ENCODE measurements at places on chromosomes 7 and 10. TPM values are rescaled to one million over a fixed set of nuclear protein-coding genes. Genes with fewer than 3 reads are reported as not detected.

DNA sequence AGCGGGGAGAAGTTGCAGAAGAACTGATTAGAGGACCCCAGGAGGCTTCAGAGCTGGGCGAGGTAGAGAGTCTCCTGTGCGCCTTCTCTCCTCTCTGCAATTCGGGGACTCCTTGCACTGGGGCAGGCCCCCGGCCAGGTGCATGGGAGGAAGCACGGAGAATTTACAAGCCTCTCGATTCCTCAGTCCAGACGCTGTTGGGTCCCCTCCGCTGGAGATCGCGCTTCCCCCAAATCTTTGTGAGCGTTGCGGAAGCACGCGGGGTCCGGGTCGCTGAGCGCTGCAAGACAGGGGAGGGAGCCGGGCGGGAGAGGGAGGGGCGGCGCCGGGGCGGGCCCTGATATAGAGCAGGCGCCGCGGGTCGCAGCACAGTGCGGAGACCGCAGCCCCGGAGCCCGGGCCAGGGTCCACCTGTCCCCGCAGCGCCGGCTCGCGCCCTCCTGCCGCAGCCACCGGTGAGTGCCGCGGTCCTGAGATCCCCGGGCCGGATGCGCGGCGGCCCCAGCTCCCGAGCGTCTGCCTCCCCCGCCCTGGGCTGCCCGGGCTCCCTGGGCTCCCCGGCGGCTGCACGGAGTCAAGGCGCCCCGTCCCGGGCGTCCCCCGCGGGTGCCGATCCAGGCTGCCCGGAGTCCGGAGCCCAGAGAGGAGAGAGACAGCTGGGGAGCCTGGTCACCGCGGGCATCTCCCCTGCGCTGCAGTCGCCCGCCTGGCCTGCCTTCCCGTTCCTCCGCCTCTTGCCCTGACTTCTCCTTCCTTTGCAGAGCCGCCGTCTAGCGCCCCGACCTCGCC lies at the start of gene PLAU:
TSS of gene PLAU (plus strand) at position 369 of the 789 bp plus-strand sequence. CDS start 424 bp downstream, outside the sequence.
- DNase-seq, result peak; percentile 43

DNA sequence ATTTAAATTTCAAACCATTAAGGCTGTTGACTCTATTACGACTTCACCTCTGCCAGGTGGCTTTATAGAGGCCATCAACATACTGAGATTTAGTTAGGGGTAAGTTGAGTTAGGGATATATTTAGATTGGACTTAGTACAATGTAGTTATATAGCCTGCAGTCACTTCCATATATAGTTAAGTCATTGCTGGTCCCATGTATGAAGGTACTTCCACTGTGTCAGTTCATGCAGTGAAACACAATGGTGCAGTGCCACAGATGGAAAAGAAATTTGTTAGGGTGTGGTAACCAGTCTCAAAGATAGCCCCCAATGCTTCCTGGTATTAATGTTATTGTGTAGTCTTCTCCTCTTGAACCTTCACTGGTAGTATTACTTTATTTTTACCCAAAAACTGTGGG lies 12.6 kb upstream of the TSPAN13 start:
- no peak for DNase-seq

- DNase-seq, result no peak
Observed at GRCh38 chr10:22536620-22537019, 177.8 kb downstream of the PIP4K2A start.

DNA sequence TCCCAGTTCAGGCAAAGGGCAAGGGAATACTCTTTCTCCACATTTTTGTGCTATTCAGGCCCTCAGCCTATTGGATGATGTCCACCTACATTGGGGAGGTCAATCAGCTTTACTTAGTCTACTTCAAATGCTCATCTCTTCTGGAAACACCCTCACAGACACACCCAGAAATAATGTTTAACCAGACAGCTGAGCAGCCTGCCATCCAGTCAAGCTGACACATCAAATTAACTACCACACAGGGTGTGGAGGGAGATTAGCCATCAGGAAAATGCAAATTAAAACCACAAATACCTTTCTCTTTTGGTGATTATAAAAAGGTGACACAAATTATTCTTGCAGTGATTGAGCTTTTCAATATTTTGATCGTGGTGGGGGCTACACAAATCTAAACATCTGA lies 74.7 kb upstream of the FZD8 start:
- no peak for DNase-seq

DNA sequence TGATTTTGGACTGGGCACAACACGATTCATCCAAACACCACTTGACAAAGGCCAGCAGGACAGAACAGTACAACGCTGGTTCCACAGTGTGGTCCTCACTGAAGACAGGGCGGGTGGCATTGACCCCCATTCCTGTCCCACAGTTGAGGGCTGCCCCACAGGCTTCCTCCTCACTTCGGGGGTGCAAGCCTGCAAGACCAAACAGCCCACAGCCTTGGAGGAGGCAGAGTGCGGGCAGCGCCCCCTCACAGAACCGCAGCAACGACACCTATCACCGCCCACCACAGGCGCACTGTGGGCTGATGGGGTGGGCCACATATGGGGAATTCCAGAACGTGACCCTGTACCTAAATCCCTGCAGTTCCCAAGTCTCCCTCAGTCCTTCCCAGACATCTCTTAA lies 70.6 kb downstream of the PTPRN2 start:
- no peak for DNase-seq

Gene CCDC7
- 2.8 TPM for total RNA-seq

Gene GIMAP5
- total RNA-seq, result 0.45 TPM
